ENCODE measurements at places on chromosomes 3 and 15.

DNA sequence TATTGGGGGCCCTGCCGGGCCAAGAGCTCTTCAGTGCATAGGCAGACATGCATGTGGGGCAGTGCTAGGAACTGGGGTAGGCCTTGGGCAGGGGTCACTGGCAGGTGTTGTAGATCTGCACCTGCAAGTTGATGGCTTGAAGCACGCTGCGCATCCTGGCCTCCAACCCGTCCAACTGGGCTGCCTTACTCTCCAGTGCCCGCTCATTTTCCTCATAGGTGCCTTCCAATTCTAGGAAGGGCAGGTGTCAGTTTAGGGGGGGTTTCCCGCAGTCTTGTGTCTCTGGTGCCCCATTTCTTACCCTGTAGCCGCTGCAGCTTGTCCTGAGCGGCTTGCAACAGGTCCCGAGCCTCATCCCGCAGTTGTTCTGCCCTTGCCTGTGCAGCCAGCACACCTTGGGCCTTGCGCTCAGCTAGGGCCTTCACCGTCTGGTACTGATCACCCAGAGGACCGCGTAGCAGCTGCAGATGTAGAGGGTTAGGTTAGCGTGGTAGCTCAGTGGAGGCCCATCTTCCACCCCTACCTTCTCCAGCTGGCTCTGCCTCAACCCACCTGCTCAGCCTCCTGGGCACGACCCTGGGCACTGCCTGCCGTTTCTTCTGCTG, 611 bp upstream of the USP19 start:
- no peak for DNase-seq
- H3K4me3 ChIP-seq = peak overlapping the region; percentile 89
- H3K27me3 ChIP-seq = no peaks in the 10 kb centered on the region
- peak overlapping the region; percentile 86 for H3K27ac ChIP-seq
- H3K4me1 ChIP-seq = peaks cover 18% of the 10 kb centered on the region
- peaks cover 7% of the 10 kb centered on the region for H3K36me3 ChIP-seq

GRCh38 chr3:179658606-179659005, 5.8 kb downstream of the USP13 start:
- H3K36me3 ChIP-seq = peaks cover 4% of the 10 kb centered on the region
- H3K4me3 ChIP-seq = no peak overlapping the region
- H3K4me1 ChIP-seq = peaks cover 22% of the 10 kb centered on the region
- H3K27ac ChIP-seq = no peak overlapping the region
- H3K27me3 ChIP-seq = no peaks in the 10 kb centered on the region

GRCh38 chr15:64572856-64573255, 112.5 kb downstream of the ZNF609 start:
- peaks cover 55% of the 10 kb centered on the region for H3K4me1 ChIP-seq
- no peak overlapping the region for H3K4me3 ChIP-seq
- H3K27me3 ChIP-seq = no peaks in the 10 kb centered on the region
- H3K27ac ChIP-seq = no peak overlapping the region
- DNase-seq = no peak

DNA sequence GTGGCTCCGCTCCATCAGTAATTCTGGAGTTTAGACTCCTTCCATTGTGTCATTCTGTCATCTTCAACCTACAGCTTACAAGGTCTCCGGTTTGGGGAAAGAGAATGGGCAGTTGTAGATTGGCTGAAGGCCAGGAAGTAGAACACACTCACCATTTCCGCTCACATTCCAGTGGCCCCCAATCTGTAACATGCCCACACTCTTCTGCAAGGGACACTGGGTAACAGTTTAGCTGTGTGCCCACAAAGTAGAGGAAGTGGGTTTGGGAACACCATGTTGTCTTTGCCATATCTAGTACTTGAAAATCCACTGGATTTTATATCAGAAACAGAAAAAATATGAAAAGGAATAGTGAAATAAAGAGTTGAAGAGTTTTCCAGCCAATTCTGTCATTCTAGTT, 153.5 kb downstream of the SV2B start:
- peaks cover 23% of the 10 kb centered on the region for H3K27me3 ChIP-seq
- no peaks in the 10 kb centered on the region for H3K36me3 ChIP-seq
- no peak overlapping the region for H3K27ac ChIP-seq
- H3K4me1 ChIP-seq = no peaks in the 10 kb centered on the region

- H3K27me3 ChIP-seq = peaks cover 26% of the 10 kb centered on the region
- no peak for DNase-seq
- no peak overlapping the region for H3K4me3 ChIP-seq
- H3K36me3 ChIP-seq = no peaks in the 10 kb centered on the region
These were observed 4.2 kb upstream of the NPHP3 start for GRCh38 chr3:132726341-132726823.

DNA sequence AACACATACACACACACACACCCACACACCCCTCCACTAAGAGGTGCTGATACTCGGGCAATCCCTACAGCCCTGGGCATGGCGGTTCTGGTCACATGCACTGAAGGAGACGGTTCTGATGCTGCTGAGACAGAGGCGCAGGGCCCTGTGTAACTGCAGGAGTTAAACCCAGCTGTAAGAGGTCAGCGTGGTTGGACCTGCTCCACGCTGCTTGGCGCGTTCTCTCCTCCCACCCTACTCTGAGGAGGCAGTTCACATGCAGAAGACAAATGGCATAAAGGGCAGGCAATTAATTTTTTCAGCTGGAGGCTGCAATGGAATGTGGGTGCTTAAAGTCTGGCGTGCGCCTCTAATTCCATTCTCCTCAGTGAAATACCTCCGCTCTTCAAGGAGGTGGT, 35.2 kb downstream of the GRK7 start:
- H3K27me3 ChIP-seq = no peaks in the 10 kb centered on the region
- peaks cover 45% of the 10 kb centered on the region for H3K4me1 ChIP-seq
- no peak for DNase-seq
- no peaks in the 10 kb centered on the region for H3K36me3 ChIP-seq
- H3K27ac ChIP-seq = no peak overlapping the region

DNA sequence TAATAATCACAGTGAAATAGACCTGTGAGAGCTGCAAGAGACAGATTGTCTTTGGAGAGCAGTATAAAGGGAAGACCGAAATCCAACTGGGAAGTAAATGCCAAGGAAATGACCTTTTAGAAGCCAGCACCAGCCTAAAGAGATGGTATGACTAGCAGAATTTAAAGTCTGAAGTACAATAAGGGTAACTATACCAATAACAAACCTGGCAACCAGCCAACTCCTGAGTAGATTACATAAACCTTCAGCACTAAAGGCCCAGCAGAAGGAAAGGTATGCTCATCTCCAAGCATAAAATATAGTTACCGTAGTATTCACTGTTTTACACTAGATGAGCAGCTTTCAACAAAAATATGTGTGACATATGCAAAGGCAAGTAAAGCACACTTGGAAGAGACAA, 155.1 kb upstream of the SATB1 start:
- H3K27me3 ChIP-seq = no peaks in the 10 kb centered on the region
- no peak overlapping the region for H3K4me3 ChIP-seq
- H3K27ac ChIP-seq = no peak overlapping the region
- H3K4me1 ChIP-seq = peaks cover 32% of the 10 kb centered on the region
- H3K36me3 ChIP-seq = peaks cover 20% of the 10 kb centered on the region

GRCh38 chr15:42704492-42704926, 32.4 kb downstream of the CDAN1 start:
- H3K4me3 ChIP-seq = no peak overlapping the region
- peak; percentile 65 for DNase-seq
- H3K36me3 ChIP-seq = no peaks in the 10 kb centered on the region
- no peak overlapping the region for H3K27ac ChIP-seq
- H3K4me1 ChIP-seq = no peaks in the 10 kb centered on the region

DNA sequence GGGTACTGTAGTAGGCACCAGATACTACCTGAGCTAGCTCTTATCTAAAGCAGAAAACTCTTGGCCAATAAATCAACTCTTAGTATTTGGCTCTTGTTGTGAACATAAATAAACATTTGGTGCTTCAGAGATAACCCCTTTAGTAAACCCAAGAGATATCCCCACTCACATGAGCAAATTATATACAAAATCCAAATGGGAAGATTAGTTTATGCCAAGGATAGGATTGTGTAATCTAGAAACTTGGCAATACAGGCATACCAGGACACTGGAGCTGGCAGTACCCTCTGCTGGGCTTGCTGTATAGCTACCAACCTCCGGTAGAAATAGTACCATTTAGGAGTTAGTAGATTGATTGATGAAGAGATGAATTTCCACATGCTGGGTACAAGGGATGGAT, 127.0 kb downstream of the LIPC start:
- DNase-seq = no peak
- H3K4me1 ChIP-seq = no peaks in the 10 kb centered on the region
- no peaks in the 10 kb centered on the region for H3K36me3 ChIP-seq
- no peaks in the 10 kb centered on the region for H3K27me3 ChIP-seq

GRCh38 chr15:31560643-31561042, 234.0 kb downstream of the KLF13 start:
- H3K4me1 ChIP-seq = no peaks in the 10 kb centered on the region
- no peak overlapping the region for H3K27ac ChIP-seq
- no peak overlapping the region for H3K4me3 ChIP-seq
- DNase-seq = no peak
- no peaks in the 10 kb centered on the region for H3K36me3 ChIP-seq

GRCh38 chr15:92499731-92500530, 106.2 kb downstream of the ST8SIA2 start:
- no peak overlapping the region for H3K27ac ChIP-seq
- DNase-seq = no peak
- H3K36me3 ChIP-seq = no peaks in the 10 kb centered on the region
- H3K4me1 ChIP-seq = no peaks in the 10 kb centered on the region
- H3K4me3 ChIP-seq = no peak overlapping the region

DNA sequence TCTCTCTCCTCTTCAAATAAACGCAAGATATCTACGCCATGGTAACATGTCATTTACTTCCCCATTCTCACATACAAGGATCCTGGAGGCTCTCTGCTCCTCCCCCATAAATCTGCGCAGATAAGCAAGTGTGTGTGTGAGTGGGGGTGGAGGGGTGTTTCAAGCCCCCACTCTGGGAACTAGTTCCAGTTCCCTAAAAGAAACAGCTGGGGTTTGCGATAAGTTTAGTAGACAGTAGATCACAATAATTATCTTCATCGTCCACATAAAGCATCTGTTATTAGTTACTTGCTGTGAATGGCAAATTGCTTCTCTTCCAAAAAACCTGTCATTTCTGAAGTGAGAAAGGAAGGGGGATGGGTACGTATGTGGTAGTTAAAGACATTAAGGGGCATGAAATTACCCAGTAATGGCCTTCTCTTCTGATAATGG, 79.8 kb downstream of the RBPMS2 start:
- H3K4me1 ChIP-seq = peaks cover 82% of the 10 kb centered on the region
- H3K4me3 ChIP-seq = no peak overlapping the region
- no peak overlapping the region for H3K27ac ChIP-seq
- H3K36me3 ChIP-seq = peaks cover 10% of the 10 kb centered on the region

DNA sequence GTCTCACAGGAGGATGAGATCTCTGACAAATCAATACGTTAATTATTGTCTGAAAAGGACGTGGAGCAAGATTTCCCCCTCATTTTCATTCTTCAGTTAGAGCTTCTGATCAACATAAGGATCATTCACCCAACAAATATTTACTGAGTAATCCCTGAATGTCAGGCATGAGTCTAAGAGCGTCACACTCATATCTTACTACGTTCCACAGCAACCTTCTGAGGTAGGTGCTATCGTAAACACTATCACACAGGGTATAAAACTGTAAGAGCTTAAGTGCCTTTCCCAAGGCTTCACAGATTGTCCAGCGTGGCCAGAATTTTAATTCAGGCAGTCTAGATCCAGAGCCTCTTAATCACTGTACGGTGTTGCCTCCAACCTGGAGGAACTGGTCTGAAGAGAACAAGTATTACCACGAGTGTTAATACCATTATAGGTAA, 10.6 kb upstream of the TM4SF1 start:
- H3K27ac ChIP-seq = no peak overlapping the region
- peaks cover 7% of the 10 kb centered on the region for H3K27me3 ChIP-seq
- DNase-seq = no peak
- no peak overlapping the region for H3K4me3 ChIP-seq
- H3K4me1 ChIP-seq = no peaks in the 10 kb centered on the region

DNA sequence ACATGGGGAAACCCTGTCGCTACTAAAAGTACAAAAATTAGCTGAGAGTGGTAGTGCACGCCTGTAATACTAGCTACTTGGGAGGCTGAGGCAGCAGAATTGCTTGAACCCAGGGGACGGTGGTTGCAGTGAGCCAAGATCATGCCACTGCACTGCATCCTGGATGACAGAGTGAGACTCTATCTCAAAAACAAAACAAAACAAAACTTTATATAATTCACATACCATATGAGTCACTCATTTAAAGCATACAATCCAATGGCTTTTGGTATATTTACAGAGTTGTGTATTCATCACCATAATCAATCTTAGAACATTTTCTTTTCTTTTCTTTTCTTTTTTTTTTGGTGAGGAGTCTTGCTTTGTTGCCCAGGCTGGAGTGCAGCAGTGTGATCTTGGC, 8.7 kb downstream of the PXK start:
- no peak overlapping the region for H3K27ac ChIP-seq
- peaks cover 20% of the 10 kb centered on the region for H3K36me3 ChIP-seq
- peaks cover 29% of the 10 kb centered on the region for H3K4me1 ChIP-seq
- H3K4me3 ChIP-seq = no peak overlapping the region
- H3K27me3 ChIP-seq = no peaks in the 10 kb centered on the region

DNA sequence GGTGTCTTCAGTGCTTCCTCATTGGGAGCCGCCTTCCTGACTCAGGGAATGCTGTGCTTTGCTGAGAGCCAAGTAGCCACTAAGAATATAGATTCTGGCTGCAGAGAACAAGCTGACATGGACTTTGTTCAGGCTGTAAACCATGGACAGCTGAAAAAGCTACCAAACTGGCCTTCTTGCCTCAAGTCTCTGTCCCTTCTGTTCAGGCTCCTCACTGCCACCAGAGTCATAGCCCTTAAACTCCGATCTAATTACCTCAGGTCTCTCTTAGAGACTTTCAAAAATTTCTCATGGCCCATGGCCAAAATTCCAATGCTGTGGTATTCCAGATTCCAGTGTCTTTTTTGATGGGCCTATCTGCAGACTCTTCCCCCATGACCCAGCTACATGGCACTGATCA, 19.4 kb upstream of the PTX3 start:
- H3K4me1 ChIP-seq = no peaks in the 10 kb centered on the region
- no peaks in the 10 kb centered on the region for H3K27me3 ChIP-seq
- H3K4me3 ChIP-seq = no peak overlapping the region
- H3K27ac ChIP-seq = no peak overlapping the region

GRCh38 chr3:117252208-117252607, 542.6 kb downstream of the TUSC7 start:
- H3K27ac ChIP-seq = no peak overlapping the region
- no peak overlapping the region for H3K4me3 ChIP-seq
- H3K27me3 ChIP-seq = no peaks in the 10 kb centered on the region
- H3K4me1 ChIP-seq = no peaks in the 10 kb centered on the region
- no peaks in the 10 kb centered on the region for H3K36me3 ChIP-seq

GRCh38 chr3:31092748-31093589, 198.5 kb upstream of the GADL1 start:
- peaks cover 3% of the 10 kb centered on the region for H3K36me3 ChIP-seq
- H3K27ac ChIP-seq = no peak overlapping the region
- DNase-seq = no peak
- H3K4me1 ChIP-seq = peaks cover 15% of the 10 kb centered on the region
- H3K27me3 ChIP-seq = peaks cover 13% of the 10 kb centered on the region
- no peak overlapping the region for H3K4me3 ChIP-seq

- peaks cover 10% of the 10 kb centered on the region for H3K4me1 ChIP-seq
- H3K27ac ChIP-seq = peak overlapping the region; percentile 17
- H3K27me3 ChIP-seq = no peaks in the 10 kb centered on the region
These were observed 87.6 kb downstream of the LRIG1 start for GRCh38 chr3:66413151-66413751.

Measured in activated T-cell treated with anti-CD3 and anti-CD28 coated beads, Interleukin-2, amount 50 U/mL, for 72 hours (primary cell).